Activated gamma-delta T cell treated with anti-CD3 and anti-CD28 coated beads, Interleukin-2, amount 50 U/mL, for 16 hours (primary cell): ENCODE measurements at places on chromosomes 11 and 22.

DNA sequence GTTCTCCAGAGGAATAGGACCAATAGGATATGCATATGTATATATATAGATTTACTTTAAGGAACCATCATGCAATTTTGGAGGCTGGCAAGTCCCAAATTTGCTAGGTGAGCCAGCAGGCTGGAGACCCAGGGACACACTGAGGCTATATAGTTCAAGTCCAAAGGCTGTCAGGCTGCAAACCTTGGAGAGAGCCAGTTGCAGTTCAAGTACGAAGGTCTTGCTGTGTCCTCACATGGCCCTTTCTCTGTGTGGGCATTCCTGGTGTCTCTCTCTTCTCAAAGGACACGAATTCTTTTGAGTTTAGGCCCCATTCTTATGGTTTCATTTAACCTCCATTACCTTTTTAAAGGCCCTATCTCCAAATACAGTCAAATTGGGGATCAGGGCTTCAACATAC lies 134.4 kb upstream of the SORL1-AS1 start:
- no peak for DNase-seq

DNA sequence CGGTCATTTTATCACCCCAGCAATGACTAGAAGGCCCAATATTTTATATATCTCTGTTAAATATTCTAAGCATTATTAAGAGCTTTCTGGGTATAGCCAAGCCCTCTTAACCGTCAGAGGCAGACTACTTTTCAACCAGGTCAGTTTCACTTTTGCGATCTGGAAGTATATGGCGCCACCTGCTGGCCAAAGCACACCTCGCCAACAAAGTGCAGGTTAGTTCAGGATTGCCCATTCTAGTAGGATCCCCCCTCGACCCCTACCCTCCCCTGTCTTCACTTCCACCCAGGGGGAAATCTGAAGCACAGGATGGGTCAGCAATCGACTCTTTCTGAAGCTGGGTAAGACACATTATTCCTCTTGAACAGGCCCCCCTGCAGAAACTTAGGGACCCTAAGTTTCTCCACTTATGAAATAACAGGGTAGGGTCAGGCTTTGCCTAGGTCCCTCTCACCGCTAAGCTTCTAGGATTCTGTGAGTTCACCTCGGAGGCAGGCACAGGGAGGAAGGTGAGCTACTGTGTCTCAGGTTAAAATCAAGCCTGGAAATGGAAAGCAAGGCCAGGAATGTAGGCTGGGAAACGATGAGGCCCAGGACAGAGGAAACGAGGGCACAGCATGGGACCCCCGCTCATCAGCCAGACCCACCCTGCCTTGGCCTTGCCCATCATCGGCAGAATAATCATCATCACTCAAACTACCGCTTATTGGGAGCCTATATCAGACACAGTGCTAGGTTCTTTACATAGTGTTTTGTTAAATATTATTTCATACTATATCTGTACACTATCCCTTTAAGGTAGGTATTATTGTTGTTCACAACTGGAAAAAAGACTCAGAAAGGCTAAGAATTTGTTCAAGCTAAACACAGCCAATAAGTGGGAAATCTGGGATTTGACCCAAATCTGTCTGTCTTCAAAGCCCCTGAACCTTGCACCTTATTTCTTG lies 35.6 kb downstream of the KCNJ1 start:
- peak; percentile 88 for DNase-seq

DNA sequence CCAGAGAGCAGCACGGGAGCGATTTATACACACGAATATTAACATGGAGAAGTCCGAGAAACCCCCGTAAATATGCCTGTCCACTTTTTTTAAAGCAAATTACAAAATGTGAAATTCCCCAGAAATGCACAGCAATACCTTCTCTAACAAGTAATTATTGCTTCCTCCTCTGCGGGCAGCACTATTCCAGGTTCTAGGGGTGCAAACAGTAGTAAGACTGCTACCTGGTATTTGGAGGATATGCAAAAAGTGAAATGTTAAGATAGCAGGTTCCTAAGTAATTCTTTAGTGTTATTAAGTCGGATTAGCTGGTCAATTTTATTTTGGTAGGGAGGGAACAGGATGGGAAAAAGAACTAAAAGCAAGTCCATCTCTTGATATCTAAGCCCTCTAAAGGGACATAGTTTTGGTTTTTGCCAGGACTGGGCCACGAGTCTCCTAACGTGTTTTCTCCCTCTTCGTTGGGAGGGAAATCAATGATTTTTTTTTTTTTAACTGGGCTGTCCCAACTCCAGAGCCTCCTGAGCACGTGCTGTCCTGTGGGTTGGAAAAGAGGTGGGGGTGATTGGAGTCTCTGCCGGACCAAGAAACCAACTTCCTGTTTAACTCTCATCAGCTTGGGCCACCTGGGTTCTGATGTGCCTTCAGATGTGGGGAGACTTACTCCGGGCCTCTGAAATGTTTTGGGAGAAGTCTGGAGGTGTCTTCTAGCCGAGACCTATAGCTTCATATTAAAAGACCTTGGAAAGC lies 1.7 kb upstream of the XBP1 start:
- no peak for DNase-seq

GRCh38 chr11:82373781-82374542 lies 359.7 kb downstream of the FAM181B start:
- DNase-seq, result no peak

DNA sequence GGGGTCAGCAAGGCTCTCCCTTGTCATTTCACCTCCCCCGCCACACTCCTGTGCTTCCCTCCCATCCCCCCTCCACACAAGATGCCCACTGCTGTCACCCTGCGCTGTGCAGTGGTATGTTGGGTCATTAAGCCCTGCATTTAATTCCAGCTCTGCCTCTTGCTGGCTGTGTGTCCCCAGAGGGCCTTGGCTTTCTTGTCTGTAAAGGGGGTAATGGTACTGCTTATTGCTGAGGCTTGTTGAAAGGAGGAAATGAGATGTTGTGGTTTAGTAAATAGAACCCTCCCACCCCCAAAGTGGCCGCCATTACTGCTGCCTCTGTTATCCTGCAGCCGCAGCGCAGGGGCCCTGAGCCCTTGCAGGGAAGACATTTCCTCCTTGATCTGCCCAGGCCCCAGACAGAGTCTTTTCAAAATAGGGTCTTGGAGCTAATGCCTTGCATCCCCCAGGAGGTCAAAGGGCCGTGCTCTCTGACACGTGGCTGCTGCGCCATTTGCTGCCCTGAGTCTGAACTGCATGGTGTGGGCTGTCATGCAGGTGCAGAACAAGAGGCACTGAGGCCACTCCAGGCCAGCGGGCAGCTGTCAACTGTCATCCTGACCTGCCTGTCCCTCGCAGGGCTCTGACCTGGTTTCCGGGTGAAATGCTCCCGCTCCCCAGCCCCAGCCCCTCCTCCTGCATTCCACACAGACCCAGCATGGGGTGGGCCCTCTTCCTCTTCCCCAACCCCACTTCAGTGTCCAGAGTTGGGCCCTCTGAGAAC lies 18.7 kb downstream of the PVALB start:
- no peak for DNase-seq

GRCh38 chr11:59197991-59198390 lies 14.7 kb downstream of the MPEG1 start:
- no peak for DNase-seq

- no peak for DNase-seq
Observed at GRCh38 chr11:128424851-128425285, 162.5 kb downstream of the ETS1 start.

DNA sequence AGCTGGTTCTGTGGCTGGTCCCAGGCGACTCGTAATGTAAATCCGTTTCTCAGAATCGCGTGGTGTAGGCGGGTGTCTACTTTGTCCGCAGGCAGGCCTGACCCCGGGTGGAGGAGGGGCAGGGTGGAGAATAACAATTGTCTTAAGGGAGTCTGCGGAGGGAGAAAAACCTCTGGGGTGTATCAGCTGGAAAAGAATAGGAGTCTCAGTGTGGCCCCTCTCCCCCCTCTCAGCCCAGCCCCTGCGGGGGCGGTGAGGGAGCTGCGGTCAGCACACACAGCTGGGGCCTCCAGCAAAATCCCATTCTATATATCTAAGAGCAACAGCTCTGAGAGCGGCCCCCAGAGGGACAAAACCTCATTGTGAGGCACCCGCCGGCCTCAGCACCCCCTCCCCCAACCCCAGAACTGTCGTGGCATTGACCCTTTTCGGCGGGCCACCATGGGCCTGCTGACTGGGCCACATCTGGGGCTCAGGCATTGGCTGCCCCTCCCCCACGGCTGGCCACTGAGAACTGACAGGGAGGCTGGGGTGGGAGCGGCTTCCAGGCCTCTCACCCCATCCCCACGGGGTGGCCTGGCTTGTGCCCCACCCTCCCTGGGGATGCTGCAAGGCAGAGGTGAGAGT lies 2.7 kb upstream of the MYRF start:
- DNase-seq, result no peak

- DNase-seq, result no peak
Observed at GRCh38 chr22:38655519-38656255, 505 bp downstream of the FAM227A start.

DNA sequence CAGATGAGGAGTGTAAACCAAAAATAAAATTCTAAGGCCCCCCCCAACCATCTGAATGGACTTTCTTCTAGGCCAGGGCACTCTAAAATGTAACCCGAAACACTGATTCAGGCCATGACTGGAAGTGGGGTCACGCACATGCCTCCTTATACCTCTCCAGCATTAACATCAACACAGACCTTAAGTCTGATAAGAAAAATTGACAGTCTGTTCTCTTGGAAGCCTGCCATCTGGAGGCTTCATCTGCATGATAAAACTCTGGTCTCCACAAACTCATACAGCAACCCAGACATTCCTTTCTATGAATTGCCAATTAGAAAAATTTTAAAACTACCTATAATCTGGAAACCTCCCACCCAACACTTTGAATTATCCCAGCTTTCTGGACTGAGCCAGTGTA lies 3.9 kb upstream of the SERGEF start:
- no peak for DNase-seq

DNA sequence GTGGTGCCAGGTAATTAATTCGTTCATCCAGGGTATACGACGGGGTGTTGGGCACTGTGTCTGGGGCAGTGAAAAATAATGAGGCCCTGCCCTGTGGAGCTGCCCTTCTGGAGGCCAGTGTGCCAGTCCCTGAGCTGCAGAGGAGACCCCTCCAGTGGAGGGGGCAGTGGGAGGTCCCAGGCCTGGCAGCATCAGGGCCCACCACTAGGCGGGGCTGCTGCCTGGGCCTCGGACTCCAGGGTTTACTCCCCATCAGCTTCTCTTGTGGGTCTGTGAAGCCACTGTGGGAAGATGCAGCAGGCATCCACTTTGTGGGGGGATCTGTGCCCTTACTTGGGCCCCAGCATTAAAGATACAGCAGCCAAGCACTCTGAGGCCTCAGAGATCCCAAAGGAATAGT lies 17.4 kb upstream of the TMPRSS6 start:
- no peak for DNase-seq

- no peak for DNase-seq
Observed at GRCh38 chr11:46845440-46845739, 690 bp downstream of the CKAP5 start.

DNA sequence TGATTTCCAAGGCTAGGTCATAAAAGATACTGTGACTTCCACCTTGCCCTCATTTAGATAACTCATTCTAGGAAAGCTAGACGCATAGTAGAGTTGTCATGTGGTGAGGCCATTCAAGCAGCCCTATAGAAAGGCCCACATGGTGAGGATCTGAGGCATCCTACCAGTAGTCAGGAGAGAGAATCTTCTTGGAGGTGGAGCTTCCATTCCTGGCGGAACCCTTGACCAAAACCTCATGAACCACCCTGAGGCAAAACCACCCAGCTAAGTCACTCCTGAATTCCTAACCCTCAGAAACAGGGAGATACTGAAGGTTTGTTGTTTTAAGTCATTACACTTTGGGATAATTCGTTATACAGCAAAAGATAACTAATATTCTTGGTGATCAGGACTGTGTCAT lies 2.9 kb upstream of the HDHD5 start:
- no peak for DNase-seq

GRCh38 chr11:9974375-9974774 lies 310.5 kb downstream of the SWAP70 start:
- no peak for DNase-seq

- no peak for DNase-seq
Observed at GRCh38 chr22:36343070-36343719, 44.6 kb downstream of the MYH9 start.

GRCh38 chr22:31253949-31254348 lies 38.3 kb downstream of the PIK3IP1 start:
- DNase-seq, result no peak

DNA sequence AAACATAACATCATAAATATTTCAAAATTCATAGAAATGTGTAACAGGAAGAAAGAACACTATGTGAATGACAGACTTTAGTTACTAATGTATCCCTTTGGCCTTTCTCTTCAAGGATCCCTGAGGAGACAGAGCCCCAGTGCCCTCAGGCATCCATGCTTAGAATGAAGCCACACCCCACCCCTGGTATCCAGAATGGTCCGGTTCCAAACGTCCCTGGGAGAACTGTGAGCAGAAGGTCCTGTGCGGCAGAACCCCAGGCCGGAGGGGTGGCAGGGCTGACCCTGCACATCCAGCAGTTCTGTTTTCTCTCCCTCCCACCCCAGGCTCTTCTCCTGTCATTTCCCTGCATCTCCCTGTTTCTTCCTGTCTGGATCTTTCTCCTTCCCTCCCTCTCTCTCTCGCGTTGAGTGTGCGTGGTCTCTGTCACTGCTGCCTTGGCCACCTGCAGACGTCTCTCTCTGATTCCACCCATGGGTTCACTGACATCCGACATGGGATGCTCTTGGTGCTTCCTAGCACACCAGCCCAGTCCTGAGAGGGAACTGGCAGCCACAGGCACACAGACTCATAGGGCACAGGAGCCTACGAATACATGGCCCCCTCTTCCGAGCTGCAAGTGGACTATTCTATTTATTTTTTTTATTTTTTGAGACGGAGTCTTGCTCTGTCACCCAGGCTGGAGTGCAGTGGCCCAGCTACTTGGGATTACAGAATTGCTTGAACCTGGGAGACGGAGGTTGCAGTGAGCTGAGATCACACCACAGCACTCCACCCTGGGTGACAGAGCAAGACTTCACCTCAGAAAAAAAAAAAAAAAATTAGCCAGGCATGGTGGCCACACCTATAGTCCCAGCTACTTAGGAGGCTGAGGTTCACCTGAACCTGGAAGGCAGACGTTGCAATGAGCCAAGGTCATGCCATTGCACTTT lies 5.7 kb downstream of the RFPL1 start:
- DNase-seq, result no peak

DNA sequence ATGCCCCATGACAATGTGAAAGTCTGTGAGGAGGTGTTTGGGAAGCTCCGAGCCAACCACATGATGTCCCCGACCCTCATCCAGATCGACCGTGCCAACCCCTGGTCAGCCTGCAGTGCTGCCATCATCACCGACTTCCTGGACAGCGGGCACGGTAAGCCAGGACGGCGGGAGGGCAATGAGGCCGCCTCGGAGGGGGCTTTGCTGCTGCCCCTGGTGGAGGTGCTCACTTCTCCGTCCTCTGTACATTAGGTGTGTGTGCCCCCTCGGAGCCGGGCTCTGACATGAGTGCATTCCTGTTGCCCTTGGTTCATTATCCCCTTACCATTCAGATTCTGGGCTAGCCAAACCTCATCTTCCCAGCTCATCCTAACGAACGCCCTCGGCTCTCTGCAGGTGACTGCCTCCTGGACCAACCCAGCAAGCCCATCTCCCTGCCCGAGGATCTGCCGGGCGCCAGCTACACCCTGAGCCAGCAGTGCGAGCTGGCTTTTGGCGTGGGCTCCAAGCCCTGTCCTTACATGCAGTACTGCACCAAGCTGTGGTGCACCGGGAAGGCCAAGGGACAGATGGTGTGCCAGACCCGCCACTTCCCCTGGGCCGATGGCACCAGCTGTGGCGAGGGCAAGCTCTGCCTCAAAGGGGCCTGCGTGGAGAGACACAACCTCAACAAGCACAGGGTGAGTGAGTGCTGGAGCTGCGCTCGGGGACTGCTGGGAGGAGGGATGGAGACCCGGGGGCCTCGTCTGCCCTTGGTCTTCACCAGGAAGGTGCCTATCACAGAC lies 13.8 kb downstream of the ADAMTS15 start:
- no peak for DNase-seq

- no peak for DNase-seq
Observed at GRCh38 chr11:12552692-12553091, 121.5 kb upstream of the TEAD1 start.
